Panc1 (cell line): ENCODE measurements at places on chromosomes 1 and 21.
A peak's percentile ranks its signal among the peaks of the same experiment; 100 is the strongest.

GRCh38 chr1:52334906-52335528, 31.0 kb downstream of the CC2D1B start:
- no peak for DNase-seq

GRCh38 chr1:14064649-14065442, 364.9 kb downstream of the PRDM2 start:
- no peak for DNase-seq

DNA sequence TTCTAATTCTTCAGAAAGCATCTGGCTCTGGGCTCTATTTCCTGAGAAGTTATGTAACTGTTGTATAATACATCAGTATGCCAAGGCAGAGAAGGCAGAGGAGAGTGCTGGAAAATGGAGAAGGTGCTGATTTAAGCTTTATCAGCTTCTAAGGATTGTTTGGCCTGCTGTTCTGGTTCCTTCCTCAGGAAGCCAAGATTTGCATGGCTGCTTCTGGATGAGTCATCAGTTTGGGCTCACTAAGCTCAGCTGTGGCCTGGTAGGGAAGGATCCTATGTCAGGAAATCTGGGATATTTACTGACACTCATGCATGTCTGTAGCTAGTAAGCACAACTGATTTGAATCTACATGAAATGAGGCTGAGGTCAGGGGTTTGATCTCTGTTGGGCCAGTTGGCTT, 73.2 kb upstream of the ADGRL4 start:
- DNase-seq, result no peak

GRCh38 chr1:160401487-160401805, 1.1 kb downstream of the VANGL2 start:
- DNase-seq, result no peak

DNA sequence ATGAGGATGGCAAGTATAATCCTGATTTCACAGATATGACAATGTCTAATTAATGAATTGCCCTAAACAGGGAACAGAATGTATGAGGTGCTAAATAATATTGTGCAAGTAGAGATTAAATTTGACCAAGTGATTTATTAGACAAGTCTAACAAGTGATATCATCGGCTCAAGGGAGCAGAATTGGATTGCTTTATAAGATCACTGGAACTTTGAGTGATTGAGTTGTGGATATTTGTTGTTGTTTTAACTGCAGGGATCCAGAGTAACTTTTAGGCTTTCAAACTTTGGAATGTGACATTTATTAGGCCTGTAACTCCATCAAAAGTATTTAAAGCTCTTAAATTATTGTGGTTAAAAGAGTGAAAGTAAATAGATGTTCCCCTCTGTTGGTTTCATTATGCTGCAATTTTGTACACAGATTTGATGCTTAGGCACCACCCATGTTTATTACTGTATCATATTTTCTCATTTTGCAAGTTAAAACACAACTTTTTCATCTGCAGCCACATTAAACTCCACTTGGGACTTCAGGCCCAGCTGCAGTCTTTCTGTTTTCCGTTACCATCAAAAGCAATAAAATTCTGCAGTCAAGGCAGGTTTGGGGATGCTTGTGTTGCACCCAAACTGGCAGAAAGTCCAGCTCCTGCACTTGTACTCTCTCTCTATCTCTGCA, 206.6 kb downstream of the HLX start:
- no peak for DNase-seq

- DNase-seq, result no peak
Measured at GRCh38 chr1:13701271-13701640, 1.3 kb downstream of the PRDM2 start.

DNA sequence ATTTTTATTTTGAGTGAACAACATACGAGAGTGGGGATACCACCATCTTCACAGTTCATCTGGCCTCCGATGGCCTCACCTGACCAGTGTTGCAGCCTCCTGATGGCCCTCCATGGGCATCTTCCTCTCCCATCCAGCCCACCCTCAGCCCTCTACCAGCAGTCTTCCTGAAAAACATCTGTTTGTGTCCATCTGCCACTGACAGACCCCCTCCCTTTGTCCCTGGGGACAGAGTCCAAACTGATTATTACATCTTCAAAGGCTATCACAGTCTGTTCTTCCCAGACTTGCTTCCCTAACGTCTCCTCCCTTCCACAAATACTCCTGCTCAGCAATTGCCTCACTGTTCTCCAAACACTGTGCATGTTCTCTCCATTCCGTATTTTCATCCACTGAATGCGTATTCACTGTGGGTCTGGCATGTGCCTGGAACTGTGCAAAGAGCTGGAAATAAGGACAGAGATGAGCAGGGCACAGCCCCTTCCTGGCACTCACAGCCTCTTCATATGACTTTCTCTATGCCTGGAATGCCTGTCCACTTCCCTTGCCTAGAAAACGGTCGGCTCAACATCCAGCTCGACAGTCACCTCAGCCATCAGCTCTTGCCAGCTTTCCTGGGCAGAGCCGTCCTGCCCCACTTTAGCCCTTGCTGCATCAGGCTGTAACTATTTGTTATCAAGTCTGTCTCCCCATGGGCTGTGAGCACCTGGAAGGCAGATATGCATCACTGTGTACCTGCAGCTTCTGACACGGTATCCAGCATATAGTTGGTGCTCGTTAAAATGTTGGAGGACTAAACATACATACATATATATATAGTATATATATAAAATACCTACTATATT, 8.3 kb upstream of the ATF3 start:
- DNase-seq, result no peak

GRCh38 chr1:232690285-232690935, 60.5 kb upstream of the SIPA1L2 start:
- no peak for DNase-seq

- DNase-seq, result no peak
Measured at GRCh38 chr1:56901716-56902115, 47.1 kb downstream of the C8A start.

- no peak for DNase-seq
Measured at GRCh38 chr1:158398818-158399514, at the start of gene OR10T2. OR10T2 (minus strand) TSS chr1:158399466; CDS start chr1:158399466, 0 bp downstream.

- no peak for DNase-seq
Measured at GRCh38 chr1:171984850-171985485, 143.7 kb downstream of the DNM3 start.

DNA sequence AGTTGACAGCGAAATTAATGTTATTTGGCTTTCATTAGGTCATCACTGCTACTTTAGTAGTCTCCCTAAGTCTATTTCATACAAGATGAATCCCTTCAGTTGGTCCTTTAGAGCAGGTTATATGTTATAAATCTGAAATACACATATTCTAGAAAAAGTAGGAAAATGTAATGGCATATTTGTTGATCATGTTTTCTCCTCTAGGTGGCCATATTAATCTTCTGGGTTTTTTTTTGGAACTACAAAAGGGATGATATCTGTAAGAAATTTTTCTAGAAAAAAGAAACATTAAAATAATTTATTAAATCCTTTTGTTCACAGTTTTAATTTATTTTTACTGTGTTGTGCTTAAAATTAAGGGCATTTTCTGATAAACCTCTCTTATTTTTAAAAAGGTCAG, 87.9 kb downstream of the SYT14 start:
- DNase-seq, result no peak

DNA sequence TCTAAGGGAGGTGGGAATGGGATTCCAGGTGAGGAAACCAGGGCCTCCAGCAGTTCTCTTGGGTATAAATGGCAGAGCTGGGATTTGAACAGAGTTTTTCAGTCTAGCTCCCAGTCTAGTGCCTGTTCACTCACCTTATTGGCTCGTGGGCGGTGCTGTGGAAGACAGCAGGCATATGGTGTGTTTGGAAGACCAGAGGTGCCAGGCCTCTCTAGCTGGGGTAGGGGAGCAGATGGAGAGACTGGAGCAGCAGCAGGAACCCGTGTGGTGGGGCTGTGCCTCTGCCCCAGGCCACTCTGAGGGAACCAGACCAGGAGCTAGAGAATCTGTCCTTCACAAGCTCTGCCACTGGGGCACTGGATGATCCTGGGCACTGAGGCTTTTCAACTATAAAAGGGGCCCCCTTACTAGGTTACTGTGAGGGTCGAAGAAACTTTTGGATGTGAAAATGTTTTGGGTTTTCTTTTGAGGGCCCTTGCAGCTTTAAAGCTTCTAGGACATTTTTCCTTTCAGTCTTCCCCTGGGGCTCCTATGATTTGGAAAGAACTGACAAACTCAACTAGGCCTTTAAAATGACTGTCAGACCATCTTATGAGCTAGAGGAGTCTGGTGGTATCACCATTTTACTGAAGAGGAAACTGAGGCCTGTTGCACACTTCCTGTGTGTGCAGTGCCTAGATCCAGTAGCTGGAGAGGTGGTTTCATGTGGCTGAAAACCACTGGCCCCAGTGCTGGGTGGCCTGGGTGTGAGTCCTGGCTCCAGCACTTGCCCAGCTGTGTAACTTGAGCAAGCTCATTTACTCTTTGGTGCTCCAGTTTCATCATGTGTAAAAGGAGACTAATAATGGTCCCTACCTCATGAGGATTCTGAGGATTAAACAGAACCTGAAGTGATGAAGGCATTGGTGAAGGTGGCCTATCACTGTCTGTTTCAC, 6.1 kb downstream of the DMRTB1 start:
- no peak for DNase-seq

DNA sequence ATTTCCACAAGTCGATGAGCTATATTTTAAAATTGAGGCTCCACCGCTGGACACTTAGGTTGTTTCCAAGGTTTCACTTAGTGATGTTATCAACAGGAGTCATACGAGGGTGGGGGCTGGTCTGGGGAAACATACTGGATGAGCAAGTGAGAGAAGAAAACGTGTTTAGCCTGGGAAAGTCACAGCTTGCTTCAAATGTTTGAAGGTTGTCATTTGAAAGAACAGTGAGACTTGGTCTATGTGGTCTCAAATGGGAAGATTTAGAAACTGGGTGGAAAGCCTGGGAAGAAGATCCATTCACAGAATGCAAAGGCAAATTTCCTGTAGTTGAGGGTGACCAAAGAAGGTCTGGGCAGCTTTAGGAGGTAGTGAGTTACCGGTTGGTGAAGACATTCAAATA, 9.9 kb upstream of the DYRK1A start:
- DNase-seq, result no peak

- no peak for DNase-seq
Measured at GRCh38 chr1:159008744-159009188, 941 bp upstream of the IFI16 start.

GRCh38 chr1:218479436-218480115, 134.4 kb downstream of the TGFB2 start:
- no peak for DNase-seq

DNA sequence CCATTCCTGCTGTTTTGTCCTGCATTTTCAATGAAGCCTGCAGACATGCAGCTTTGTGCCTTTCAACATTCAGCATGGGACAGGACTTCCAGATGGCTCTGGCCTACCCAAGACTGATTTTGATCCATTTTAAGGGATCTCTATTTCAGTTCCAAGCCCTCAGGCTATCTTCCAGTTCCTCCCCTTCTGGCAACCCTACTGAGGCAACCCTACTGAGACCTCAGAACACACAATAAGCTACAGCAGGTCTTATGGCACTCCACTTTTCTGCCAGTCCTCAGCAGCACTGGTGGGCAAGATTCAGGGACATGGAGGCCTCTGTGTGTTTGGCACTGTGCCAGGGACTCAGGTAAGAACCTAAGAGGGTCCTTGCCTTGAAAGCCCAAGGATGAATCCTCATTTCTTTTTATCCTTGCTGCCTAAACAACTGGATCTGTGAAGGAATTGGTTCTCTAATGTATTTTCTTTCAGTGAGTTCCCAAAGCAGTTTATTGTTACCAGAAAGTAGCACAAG, 50.7 kb downstream of the MAB21L3 start:
- DNase-seq, result no peak

DNA sequence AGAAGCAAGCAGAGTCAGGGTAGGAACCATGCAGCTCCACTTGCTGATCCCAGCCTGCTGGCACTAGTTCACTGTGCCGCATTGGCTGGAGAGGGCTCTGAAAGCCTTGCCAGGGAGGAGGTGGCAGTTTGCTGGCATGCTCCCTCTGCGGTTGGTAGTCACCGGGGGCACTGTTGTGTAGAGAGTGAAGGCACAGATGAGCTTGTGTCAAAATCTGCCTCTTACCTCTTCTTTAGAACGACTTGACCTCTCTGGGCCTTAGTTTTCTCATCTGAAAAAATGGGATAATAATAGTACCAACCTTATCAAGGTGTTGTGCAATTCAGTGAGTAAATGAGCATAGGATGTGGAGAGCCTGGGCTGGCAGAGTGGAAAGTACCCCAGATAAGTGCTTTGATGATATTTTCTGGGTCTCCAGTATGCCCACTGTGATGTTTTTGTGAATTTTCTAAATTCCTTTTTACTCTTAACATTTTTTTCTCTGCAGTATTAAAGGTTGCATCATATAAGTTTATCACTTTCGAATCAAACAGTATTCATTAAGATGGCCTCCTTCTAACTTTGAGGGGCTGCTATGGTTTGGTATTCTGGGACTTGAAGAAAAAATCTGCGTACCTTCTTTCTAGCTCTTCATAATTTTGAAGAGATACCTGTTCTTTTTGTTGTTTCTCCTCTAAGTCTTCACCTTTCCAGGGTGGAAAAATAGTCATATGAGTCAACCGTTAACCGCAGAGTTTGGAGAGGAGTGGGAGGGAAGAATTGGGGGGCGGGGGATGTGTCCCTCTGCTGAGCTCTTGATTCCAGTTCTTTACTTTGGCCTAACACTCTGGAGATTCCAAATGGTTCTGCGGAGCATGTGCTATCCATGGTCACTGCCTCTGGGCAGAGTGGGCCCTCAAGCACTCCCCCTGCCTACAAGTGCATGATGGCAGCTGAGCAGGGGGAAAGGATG, 26.8 kb downstream of the SZRD1 start:
- DNase-seq, result no peak

DNA sequence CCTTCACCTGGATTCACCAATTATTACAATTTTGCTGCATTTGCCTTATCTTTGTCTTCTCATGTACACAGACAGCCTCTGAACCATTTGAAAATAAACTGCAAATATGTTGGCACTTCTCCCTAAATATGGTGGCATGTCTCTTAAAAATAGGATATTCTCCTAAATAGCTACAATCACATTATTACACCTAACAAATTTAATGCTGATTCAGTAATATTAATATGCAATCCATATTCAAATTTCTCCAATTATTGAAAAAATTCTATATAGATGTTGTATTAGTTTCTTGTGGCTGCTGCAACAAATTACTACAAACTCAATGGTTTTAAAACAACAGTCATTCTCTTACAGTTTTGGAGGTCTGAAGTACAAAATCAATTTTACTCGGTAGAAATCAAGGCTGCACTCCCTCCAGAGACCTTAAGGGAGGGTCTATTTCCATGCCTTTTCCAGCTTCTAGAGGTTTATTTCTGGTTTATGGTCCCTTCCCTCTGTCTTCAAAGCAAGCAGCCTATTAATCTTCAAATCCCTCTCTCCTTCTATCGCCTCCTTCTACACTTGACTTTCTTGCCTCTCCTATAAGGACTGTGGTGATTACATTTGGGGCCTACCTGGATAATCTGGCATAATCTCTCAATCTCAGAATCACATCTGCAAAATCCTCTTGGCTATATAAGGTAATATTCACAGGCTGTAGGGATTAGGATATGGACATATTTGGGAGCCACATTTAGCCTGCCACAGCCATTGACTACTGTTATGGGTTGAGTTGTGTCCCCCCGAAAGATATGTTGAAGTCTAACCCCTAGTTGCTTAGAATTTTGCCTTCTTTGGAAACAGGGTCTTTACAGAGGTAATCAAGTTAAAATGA, 52.5 kb upstream of the BOLA1 start:
- no peak for DNase-seq

GRCh38 chr1:233240829-233241682, 54.5 kb downstream of the PCNX2 start:
- peak; percentile 36 for DNase-seq

GRCh38 chr1:21620496-21620895, 48.7 kb downstream of the RAP1GAP start:
- no peak for DNase-seq

GRCh38 chr1:116465845-116466685, 93.0 kb downstream of the ATP1A1 start:
- DNase-seq, result no peak

GRCh38 chr1:66295803-66296202, 238.2 kb upstream of the SGIP1 start:
- DNase-seq, result no peak
